Stimulated activated CD4-positive, alpha-beta T cell treated with anti-CD3 and anti-CD28 coated beads, Interleukin-4, amount 100 ng/mL, for 1 hour (primary cell): ENCODE measurements at places on chromosomes 12 and 14.

- DNase-seq, result peak; percentile 47
These were observed 398.3 kb downstream of the APAF1 start for GRCh38 chr12:99043319-99043914.

DNA sequence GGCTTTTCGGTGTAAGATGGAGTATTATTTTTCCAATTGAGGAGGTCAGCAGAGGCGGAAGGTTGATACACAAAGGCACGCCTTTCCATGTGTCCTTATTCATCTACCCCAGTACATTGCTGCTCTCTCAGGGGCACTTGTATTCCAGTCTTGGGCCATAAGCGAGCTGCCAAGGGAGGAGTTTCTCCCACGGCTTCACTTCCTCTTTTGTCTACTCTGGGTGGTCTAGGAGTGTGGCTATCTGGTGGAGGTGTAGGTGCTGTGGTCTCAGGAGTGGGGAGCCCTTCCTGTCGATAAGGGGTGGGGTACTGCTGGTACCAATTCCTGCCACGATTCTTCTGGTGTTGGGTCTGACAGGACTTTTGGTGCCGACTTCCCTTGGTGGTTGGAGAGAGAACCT, 73.4 kb downstream of the GAS2L3 start:
- no peak for DNase-seq

DNA sequence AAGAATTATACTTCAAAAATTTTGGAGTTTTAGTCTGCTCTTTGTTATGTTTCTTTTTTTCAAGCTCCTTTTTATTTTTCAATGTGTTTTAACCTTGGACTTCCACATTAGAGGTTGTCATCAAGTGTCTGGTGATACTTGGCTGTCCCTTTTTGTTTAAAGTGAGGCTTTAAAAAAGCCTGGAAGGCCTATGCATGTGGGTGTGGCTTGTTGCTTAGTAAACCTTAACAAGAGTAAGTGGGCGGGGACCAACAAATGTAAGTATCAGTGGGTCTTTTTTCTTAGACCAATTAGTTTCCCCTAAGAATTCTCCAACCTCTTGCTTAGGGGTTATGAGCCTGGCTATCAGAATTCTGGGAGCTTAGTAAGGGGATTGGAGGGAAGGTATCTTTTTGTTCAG, 26.4 kb downstream of the HCFC2 start:
- DNase-seq, result no peak

DNA sequence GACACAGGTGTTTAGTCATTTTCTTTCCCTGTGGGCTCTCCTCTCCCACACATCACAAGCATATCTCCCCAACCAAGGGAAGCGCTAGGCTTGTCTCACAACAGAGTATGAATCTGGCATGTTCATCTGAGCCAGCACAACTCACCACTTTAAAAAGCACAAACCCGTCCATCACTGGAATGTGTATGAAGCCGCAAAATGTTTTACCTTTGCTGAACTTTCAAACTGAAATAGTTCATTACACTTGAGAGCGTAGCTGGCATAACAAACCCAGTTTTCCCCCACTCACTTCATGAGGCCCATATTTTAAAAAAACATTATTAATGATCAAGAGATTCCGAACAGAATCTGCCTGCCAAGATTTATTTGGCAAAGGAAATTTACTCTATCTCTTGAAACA, 15.8 kb downstream of the NID2 start:
- no peak for DNase-seq
